ENCODE measurements at places on chromosomes 4 and X.

DNA sequence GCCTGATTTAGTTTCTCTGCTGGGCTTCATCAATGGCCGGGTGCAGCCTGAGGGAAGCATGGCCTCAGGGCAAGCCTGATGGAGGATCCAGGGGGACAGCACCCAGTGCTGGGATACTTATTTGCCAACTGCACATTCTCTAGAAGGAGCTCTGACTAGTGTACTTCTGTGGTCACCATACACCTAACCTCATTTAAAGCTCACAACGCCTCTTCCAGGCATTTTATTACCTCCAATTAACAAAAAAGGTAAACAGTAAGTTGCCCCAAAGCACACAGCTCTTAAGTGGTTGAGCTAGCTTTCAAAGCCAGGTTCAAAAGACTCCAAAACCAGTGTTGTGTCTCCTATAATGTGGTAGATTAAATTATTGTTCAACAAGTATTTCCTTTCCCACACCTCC, 26.8 kb upstream of the ATXN3L start:
- DNase-seq = no peak

DNA sequence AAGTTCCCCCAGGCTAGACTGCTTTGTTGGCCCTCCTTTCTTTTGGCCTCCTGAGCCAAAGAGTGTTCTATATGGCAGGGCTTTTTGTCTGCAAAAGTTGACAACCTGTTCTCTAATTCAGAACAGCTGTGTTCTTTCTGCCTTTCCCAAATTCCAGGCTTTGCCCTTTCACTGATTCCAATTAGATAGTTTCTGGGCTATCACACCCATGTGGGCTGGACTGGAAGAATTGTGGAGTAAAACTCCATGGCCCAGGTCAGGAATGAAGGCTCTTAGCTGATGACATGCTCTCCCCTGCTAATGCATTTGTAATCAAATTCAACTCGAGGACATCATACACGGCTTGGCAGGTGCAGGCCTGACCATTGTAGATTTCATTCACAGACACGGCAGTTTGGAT, 19.4 kb downstream of the BMP3 start:
- no peak for DNase-seq

- no peak for DNase-seq
Measured at GRCh38 chr4:182968917-182969650, 51.9 kb upstream of the DCTD start.

DNA sequence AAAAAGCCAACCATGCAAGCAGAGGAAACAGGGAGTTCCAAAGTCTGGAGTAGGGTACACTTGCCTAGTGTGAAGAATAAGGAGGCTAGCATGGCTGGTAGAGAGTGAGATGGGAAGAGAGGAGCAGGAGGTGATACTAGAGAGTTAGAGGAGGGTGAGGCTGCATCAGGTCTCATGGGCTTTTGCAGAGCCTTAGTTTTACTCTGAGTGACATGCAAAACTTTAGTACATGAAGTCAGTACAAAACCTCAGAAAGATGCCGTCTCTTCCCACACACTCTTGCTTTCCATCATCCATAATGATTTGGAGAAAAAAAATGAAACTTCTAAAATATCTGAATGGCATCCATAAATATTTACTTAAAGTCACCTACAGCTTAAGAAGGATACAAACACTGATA, 5.0 kb downstream of the OPRPN start:
- no peak for DNase-seq

- no peak for DNase-seq
Measured at GRCh38 chrX:153883163-153883843, 2.7 kb downstream of the L1CAM start.

- no peak for DNase-seq
Measured at GRCh38 chr4:39146211-39146610, 36.1 kb upstream of the WDR19 start.

DNA sequence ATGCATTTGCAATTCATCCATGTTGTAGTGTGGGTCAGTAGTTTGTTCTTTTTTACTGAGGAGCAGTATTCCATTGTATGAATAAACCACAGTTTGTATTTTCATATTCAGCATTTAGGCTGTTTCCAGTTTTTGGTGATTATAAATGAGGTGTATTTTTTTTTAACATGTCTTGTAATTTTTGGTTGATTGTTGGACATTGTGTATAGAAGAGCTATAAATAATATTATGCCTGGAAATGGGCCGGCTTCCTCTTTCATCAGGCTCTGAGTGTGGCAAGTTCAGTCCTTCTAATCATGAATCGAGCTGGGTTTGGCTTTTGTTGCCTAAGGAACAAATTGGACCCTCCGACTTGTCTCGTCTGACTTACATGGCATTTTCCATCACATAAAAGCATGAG, 115.7 kb downstream of the PSAPL1 start:
- DNase-seq = no peak

- no peak for DNase-seq
Measured at GRCh38 chr4:172009446-172010230, 196.4 kb downstream of the GALNTL6 start.

All from hematopoietic multipotent progenitor cell treated with erythropoietin and hydrocortisone succinate and interleukin-3 and kit ligand, for 15 days (in vitro differentiated cells).